Pons (tissue), 1 donor: ENCODE measurements at places on chromosomes 5 and 9.

GRCh38 chr5:170355601-170356098 is 33.5 kb downstream of the KCNMB1 start:
- no peak for DNase-seq

DNA sequence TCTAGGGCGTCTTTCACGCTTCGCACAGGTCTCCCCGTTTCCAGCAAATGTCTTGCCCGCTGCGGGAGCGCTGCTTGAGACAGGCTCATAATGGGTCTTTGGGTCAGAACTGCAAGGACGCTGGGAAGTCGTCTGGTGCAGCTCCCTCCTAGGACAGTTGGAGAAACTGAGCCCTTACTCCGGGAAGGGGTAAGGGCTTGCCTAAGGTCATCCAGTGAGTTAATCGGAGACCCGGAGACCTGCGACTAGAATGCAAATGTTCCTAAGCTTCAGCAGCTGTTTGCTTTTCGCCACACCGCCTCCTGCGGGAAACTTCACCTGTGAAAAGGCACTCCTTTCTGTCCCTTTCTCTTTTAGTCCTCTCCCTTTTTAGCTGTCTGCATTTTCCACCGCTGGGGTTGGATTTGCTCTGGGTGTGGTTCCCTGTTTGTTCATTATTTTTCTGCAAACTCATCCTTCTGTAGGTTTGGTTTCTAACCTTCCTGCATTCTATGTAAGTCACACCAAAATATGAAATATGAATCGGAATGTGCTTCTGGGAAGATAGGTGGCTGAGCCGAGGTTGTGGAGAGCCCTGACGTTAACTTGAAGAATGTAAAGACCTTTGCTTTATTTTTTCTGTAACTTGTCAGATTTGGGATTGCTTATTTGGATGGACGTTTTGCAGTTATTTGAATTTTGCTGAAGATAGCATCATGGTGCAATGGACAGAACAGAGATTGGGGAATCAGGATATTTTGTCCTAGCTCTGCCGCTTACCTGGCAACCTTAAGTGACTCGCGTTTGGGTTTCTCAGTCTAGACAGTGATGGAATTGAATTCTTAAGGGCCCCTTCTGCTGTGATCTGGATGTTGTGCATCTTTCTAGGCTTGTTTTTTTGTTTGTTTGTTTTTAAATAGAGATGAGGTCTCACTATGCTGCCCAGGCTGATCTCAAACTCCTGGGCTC is 909 bp downstream of the SLC36A1 start:
- peak; percentile 24 for DNase-seq

DNA sequence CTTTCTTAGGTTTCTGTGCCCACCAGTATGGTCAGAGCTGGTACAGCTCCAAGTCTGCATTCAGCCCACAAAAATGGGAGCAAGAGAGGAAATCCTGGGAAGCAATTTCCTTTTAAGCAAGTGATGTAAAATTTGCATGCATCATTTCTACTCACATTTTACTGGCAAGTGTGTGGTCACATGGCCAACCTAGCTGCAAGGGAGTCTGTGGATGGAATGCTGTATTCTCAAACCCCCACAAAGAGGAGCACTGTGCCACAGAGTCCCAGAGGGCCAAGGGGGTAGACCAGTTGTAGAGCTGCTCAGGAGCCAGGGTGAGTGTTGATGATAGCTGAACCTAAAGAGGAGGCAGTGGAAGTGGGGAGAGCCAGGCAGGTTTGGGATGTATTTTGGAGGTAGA is 154.3 kb upstream of the SPRY4 start:
- no peak for DNase-seq

DNA sequence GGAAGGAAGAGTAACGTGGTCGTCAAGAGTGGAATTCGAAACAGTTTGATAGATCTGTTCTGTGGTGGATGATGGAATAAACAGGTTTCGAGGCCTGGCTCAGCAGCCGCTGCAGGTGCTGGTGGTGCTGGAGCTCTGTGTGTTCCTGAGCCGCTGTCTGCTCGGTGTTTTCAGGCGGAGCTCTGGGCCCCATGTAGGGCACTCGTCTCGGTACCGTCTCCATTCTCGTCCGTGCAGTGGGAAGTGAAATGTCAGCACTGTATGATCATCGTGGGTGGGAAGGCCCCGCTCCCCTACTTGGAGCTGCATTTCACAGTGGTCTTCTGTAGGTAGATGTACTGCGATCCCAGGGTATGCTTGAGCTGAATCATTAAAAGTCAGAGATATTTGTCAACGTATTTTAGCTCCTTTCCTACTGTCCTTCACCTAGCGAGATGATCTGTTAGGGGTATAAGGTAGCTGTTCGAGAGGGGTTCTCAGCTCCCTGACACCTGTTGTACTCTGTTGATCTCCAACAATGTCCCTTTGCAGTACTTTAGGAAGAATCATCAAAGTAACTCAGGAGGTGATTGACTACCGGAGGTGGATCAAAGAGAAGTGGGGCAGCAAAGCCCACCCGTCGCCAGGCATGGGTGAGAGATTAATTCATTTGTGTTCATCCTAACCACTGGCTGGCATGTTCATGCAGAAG is 35.9 kb downstream of the TENT4A start:
- DNase-seq, result no peak

GRCh38 chr5:120082316-120083068 is 381.6 kb upstream of the PRR16 start:
- DNase-seq, result no peak

DNA sequence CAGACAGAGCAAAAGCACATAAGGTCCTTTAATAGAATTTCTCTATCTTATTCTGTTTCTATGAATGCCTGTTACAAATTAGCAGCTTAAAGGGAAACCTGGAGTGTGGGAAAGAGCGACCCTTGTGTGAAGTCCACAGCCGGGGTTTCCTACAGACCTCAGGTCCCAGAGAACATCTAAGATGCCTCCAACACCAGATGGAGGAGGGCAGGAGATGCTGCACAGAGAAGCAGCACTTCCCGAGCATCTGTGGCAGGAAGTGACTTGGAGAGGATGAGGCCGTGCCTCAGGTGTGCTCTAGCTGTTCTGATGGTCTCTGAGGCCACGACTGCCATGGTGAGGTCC is 26.8 kb downstream of the IRF1 start:
- DNase-seq, result no peak

- no peak for DNase-seq
Measured at GRCh38 chr9:36193023-36193422, 2.3 kb downstream of the CLTA start.

DNA sequence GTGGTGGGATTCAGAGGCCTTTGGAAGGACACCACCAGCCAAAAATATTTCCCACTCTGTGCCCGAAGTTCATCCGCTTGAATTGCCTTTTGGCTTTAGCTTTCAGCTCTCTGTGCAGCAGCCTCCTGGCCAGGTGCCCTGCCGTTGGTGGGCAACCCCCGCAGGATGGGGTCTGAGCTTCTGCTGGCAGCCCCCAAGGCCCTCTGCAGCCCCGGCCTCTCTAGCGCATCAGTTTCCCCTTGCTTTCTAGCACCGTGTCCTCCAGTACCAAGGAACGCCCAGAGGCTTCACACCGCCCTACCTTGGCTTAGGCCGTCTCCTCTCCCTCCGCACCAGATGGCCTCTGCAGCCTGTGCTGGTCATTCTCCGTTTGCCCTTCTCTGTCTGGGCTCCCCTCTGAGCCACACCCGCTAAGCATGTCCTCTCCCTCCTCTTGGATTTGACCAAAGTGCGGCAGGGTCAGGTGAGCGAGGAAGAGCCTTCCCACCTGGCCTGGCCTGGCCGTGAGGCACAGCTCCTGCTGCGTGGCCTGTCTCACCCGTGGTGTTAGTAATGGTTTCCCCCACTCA is 4.2 kb upstream of the TSC1 start:
- no peak for DNase-seq

GRCh38 chr5:78221964-78222451 is 72.5 kb downstream of the AP3B1 start:
- no peak for DNase-seq

DNA sequence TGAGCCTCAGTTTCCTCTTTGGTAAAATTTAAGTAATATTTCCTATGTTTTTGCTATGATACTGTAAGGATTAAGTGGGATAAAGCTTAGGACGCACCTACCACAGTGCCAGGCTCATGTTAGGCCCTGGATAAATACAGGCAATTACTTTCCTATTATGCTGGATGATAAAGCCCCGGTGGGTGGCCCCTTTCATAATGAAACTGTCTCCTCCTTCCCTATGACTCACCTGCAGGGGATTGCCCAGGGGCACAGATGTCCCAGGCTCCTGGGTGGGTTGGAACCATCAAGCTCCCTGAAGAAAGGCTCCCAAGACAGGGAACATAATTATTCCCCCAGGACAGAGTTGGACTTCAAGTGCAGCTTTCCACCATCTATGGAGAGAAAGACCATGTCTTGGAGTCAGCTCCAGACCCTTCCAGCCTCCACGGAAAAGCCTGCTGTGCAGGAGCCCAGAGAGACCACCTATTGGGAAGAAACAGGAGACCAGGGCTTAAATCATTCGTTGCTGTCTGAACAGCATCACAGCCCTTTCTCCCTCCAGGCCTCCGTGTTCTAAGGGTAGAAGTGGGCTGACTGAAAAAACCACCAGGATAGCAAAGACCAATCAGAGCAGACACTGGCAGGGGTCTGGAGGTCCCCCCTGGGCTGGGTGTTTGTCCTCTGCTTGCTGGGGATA is 43.2 kb upstream of the FOXE1 start:
- no peak for DNase-seq

DNA sequence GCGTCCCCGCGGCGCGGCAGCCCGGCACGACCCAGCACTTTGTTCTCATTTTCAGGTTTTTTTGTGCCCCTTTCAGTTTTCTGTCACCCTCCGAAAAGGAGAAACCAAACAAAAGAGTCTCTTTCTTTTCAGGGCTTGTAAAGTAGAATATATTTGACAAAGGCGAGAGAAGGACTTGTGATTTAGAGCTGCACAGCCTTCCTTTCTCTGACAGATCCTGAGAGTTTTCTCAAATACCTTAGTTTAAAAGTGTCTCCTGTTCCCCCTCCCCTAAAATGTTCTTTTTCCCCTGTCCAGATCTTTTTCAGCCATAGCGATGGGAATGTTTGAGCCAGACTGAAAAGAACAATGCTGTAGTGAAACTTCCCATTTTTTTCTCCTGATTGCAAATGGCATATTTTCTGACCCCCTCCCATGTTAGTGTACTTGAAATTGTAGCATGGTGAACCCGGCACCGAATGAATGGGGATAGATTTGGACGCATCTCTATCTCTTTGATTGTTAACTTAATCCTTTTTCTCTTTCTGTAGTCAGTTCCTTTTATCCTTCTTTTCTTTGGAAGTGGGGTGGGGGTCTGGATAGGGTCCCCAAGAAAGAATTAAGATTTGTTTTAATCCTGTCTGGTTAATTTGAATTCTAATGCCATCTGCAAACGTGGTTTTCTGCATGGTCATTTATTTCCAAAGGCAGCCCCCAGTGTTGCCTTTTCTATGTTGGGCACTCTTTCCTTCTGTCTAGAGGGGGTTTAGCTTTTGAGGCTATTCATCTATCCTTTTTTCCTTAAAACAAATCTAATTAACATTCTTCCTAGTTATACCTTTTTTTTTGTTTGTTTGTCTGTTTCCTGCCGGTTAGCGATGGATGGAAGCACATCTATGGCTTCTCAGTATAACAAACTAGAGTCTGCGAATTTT is 2.2 kb downstream of the ZSWIM6 start:
- peak; percentile 43 for DNase-seq

DNA sequence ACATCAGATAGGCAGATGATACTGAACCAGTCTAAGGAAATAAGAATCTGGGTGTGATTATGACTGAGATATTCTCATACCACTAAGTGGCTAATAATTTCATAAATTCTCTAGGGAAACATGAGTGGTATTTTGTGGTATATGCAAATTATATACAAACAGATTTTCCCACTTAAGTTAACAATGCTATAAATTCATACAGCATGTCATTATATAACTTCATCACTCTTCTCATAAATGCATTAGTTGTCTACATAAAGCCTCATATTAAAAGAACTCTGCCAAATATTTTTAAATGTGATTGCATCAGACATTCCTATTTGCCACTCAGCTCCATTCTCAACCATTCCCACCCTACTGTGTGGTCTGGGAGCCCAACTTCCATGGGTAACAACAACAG is 226.5 kb downstream of the TLE1 start:
- DNase-seq, result no peak

DNA sequence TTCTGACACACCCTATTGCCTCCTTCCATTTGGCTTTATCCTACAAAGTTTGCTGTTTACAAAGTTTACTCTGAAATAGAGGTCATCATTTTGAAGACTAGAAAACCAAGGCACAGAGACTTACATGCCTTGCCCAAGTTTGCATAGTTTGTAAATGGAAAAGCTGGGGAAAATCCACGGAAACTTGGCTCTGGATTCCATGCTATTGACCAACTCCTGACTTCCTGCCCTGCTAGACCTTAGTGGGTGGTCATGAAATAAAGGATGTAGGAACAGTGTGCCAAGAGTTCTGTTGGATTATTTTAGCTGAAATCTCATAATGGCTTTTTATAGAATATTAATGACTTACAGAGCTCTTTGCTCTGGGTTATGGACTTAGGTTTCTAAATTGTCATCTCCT is 69.5 kb downstream of the GRIA1 start:
- no peak for DNase-seq

- DNase-seq, result no peak
Measured at GRCh38 chr5:169939731-169940130, 40.6 kb downstream of the INSYN2B start.

GRCh38 chr5:161312882-161313281 is 233.6 kb downstream of the GABRB2 start:
- DNase-seq, result no peak

DNA sequence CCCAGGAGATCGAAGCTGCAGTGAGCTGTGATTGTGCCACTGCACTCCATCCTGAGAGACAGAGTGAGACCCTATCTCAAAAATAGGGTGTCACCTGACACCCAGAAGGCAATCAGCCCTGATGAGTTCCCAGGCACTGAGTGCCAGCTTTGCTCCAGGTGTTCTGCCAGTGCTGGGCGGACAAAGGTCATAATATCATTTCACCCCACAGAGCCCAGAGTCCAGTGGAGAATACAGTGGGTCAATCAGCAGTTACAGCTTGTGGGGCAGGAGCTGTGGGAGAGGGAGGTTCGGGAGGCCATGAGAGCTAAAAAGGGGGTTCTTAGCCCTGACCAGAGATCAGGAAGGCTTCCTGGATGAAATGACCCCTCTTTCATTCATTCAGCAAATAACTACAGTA is 24.4 kb upstream of the SH3RF2 start:
- DNase-seq, result no peak

DNA sequence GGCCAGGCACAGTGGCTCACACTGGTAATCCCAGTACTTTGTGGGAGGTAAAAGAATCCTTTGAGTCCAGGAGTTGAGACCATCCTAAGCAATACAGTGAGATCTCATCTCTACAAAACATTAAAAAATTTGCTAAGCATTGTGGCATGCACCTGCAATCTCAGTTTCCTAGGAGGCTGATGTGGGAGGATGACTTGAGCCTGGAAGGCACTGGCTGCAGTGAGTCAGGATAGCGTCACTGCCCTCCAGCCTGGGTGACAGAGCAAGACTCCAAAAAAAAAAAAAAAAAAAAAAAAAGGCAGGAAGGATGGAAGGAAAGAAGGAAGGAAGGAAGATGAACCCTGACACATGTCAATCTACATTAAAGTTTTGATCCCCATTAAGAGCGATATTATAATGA is 1452.2 kb upstream of the ACO1 start:
- DNase-seq, result no peak

DNA sequence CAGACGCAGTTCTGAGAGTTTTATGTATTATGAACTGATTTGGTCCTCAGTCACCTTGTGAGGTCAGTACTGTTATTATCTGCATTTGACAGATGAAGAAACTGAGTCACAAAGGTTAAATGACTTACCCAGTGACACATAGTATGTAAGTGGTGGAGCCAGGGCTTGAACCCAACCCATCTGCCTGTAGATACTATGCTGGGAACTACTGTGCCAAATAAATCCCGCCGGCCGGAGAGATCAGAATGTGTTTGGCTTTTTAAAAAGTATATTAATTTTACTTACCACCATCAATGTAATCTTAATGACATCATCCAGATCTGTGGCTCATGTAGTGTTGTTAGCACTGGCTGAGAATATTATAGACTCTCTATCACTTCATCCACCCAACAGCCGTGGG is 80.8 kb downstream of the ZNF618 start:
- DNase-seq, result no peak
